ENCODE measurements at places on chromosomes 3 and 15.

DNA sequence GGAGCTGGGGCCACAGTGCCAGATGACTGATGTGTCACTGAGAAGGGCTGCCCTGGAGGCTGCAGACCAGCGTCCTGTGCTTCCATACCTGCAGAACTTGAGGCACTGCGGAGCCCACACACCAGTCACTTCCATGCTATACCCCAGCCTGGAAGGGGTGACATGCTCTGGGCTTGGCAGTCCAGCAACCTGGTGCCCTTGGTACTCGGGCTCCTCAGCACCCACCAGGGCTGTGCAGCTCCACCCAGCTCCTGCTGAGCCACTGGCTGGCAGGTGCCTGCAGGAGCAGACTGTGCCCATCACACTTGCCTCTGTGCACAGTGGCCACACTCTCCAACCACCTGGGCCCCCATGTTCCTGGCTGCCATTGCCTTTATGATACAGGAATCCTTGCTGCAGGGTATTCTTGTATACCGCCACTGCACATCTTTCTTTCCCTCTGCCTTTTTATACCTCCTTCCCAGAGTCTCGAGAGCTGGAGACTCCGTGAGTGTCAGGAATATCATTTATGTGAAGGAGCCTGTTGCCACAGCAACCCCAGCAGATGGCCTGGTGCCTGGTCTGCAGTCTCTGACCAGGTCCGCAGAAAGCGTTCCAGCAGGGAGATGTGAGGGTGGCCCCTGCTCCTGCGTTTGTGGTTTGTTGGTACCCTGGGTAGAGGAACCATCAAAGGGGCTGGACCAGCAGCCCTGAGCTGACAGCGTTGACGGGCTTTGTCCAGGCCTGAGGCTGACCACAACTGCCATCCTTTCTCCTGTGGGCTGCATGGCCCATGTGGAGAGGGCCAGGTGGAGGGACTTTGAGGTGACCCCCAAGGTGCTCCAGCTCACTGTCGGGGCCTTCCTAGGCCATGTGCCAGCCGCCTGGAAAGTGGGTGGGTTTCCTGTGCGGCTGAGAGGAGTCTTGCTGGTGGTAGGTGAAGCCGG lies 93.4 kb upstream of the PLXNA1 start:
- DNase-seq = no peak

DNA sequence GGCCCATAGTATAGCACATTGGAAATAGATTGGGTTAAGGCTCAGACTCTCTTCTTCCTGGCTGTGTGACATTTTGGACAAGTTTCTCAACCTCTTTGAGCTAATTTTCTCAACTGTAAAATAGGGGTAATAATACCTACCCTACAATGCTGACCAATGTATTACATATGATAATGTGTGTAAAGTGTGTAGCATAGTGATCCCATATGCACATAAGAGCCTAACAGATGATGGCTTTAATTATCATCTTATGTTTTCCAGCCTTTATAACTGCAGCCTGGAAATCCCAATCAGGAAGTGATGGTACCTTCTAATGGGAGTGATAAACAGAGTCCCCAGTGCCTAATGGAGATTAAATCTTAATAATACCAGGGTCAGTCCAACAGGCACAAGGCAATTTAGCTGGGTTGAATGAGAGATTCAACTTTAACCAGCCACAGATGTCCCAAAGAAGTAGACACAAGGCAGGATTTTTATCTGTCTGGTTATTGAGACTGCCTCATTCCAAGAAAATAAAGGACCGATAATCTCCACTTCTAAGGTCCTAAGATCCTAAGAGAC lies 12.0 kb downstream of the ADAMTS9 start:
- no peak for DNase-seq

- peak; percentile 50 for DNase-seq
Observed at GRCh38 chr15:62976301-62976881, 66.2 kb upstream of the TPM1 start.

DNA sequence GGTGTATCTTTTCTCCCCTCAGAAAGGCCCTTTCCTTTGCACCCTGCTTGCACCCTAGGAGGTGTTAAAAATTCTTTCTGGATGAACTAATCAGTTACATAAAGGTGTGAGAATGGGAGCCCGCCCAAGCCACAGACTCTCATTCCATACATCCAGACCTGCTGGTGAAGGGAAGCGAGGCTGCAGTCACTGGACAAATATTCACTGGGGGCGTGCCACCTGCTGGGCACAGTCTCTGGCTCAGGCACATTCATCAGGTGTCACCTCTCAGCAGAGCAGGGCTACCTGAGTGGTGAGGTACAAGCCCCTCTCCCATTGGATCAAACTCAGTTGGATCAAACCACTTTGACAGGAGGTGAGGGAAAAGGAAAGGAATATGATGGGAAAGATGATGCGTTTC lies 52.0 kb downstream of the NTRK3 start:
- no peak for DNase-seq

DNA sequence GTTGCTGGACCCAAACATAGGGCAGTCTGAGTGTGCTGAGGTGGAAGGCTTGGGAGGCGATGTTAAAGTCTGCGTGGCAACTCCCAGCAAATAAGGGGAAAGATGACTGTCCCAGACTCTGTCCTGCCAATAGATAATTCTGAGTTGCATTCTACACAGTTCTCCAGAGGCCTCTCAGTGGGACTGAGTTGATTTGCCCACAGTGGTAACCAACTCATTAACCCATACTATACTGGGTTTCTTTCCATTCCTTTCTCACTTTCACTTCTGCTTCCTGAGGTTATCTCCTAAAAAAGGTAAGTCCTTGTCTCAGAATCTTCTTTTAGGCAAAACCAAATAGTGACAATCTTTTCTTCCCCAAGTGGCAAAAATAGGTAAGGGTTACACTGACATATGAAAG lies 549.9 kb upstream of the DPPA4 start:
- no peak for DNase-seq

GRCh38 chr3:172201870-172202236 lies 162.5 kb downstream of the FNDC3B start:
- no peak for DNase-seq

- peak; percentile 61 for DNase-seq
Observed at GRCh38 chr3:99172736-99173657, 271.5 kb upstream of the DCBLD2 start.

GRCh38 chr15:78243491-78243941 lies 9.2 kb upstream of the ACSBG1 start:
- no peak for DNase-seq

DNA sequence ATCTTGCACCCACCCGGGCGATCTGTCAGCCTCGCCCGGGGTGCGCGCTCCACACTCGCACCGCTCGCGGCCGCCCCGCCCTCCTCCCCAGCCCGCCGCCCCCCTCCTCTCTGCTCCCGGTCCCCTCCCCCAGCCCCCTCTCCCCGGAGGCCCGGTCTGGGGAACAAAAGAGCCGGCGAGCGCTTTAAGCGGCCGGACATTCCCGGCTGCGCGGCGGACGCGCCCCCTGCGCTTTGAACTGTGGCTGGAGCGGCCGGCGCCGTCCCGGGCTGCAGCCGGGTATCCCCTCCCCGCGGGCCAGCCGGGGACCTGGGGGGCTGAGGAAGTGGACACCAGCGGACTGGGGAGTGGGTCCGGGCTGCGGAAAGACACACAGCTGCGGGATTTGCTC lies at the start of gene IGDCC3:
Gene IGDCC3 (minus strand): TSS at position 27 of the 391 bp plus-strand sequence. CDS start 214 bp downstream, outside the sequence.
- no peak for DNase-seq

DNA sequence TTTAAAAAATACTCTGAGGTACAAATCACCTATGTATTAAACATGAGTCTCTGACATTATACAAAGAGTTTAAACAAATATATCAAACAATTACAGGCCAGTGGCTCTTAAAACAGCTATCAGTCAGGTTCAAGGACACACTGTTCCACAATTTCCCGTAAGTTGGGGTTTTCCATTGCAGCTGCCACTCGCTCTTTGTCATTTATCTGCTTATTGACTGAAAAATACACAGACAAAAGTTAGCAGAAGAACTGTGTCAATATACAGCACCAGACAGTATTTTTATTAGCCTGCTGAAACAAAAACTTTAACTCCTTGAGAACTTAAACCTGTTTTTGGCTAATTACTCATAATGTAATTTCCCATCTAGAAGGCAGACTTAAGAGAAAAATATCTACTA lies 20.8 kb downstream of the CIAO2A start:
- no peak for DNase-seq

- no peak for DNase-seq
Observed at GRCh38 chr3:58613236-58614132, 36.3 kb upstream of the FAM107A start.

GRCh38 chr3:159865041-159865579 lies 123.5 kb upstream of the IL12A start:
- DNase-seq = no peak

GRCh38 chr3:35707904-35708303 lies 68.6 kb downstream of the ARPP21 start:
- DNase-seq = no peak

- DNase-seq = no peak
Observed at GRCh38 chr3:41364736-41365135, 165.4 kb downstream of the CTNNB1 start.

DNA sequence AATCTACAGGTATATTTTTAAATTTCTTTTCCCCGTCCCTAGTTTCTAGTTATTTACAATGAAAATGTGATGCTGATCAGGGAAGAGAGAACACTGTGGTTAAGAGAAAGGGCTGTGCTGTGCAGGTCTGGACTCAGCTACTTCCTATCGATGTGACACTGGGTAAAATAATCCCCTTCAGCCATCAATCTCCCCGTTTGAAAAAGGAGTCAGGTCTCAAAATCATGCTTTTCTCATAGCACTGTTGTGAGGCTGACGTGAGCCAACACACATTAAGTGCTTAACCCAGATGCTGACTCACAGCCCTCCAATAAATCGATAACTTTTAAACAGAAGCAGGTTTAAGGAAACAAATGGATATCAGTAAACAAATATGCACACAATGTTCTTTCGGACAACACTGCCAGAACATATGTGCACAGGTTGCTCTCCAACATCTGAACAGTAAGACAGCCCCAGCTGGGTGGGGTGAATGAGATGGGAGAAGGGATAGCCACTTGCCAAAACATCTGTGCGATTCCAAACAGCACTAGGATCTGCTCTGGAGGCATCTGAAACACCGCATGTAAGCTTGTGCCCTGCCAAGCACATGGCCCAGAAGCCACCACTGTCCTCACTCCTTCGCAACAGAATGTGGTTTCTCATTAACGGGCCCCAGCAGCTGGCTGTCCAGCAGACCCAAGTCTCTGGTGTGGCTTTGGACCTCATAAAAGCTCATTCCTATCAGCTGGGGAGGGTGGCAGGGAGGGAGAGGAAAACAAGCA lies 143.2 kb upstream of the PRICKLE2 start:
- no peak for DNase-seq

- no peak for DNase-seq
Observed at GRCh38 chr3:47344971-47345370, 35.9 kb upstream of the PTPN23 start.

- no peak for DNase-seq
Observed at GRCh38 chr15:75109021-75109735, 85.8 kb downstream of the PPCDC start.

- no peak for DNase-seq
Observed at GRCh38 chr3:45333549-45333948, 54.8 kb upstream of the LARS2 start.

- DNase-seq = no peak
Observed at GRCh38 chr15:83732770-83733169, 78.8 kb downstream of the ADAMTSL3 start.

DNA sequence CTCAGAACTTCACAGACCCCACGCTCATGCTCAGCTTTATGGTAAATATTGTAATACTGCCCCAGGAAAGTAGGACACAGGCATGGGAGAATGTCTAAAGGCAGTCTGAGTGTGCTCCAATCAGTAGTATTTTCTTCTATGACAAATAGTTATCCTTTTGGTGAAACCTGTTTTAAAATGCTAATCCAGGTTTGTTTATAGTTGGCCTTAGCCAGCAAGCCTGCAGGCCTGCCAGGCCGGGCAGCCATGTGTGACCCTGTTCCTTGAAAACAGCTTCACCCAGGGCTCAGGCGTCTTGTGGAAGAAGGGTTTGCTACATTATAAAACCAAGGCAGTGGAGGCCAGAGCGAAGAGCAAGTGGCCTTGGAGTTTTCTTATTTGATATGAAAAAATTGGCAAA lies 104.7 kb downstream of the SEMA6D start:
- DNase-seq = no peak

GRCh38 chr3:39879581-39879980 lies 70.2 kb downstream of the MYRIP start:
- no peak for DNase-seq

DNA sequence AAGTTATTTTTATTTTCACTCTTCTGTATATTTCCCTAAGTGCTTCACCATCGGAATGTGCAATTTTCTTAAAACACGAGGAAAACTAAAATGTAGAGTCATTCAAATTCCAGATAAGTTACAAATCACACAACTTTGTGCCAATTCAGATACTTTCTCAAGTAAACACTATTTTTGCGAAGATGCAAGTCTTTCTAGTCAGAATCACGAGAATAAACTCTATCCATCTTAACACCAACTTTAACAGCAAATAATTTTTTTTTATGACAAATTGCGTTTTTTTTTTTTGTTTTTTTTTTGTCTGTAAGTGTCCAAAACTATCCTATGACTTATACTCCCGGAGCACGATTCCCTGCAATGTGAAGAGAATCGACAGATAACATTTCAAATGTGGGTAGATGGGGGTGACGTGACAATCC lies 1.3 kb downstream of the STAG1 start:
- DNase-seq = no peak

DNA sequence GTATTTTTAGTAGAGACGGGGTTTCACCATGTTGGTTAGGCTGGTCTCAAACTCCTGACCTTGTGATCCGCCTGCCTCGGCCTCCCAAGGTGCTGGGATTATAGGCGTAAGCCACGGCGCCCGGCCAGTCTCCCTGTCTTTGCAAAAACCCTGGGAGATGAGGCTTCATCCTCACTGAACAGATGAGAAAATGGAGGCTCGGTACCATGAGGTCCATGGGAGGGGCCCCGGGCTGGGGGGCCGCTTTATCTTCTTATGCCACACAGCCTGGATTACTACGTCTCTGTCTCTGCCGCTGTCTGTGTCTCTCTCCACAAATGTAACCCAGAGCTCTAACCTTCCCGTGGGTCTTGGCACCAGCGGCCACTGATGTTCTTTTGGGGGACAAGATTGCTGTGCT lies 39.1 kb downstream of the ABTB1 start:
- no peak for DNase-seq

- no peak for DNase-seq
Observed at GRCh38 chr3:136749091-136749490, 3.1 kb downstream of the STAG1 start.

- no peak for DNase-seq
Observed at GRCh38 chr3:63937661-63938651, 25.8 kb upstream of the SCAANT1 start.

DNA sequence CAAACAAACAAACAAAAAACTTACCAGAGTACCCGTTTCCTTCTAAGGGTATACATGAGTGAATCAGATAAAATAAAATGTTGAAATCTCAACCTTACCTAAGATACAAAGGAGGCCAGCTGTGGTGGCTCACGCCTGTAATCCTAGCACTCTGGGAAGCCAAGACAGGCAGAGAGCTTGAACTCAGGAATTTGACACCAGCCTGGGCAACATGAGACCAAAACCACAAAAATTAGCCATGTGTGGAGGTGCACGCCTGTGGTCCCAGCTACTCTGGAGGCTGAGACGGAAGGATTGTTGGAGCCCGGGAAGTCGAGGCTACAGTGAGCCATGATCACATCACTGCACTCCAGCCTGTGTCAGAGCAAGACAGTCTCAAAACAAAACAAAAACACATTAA lies 11.0 kb upstream of the FAM219B start:
- DNase-seq = no peak

Measured in COLO829 (cell line).